Stimulated activated CD8-positive, alpha-beta memory T cell treated with anti-CD3 and anti-CD28 coated beads, Interleukin-15, amount 100 ng/mL, for 48 hours (primary cell): ENCODE measurements at places on chromosomes 1 and 21.

DNA sequence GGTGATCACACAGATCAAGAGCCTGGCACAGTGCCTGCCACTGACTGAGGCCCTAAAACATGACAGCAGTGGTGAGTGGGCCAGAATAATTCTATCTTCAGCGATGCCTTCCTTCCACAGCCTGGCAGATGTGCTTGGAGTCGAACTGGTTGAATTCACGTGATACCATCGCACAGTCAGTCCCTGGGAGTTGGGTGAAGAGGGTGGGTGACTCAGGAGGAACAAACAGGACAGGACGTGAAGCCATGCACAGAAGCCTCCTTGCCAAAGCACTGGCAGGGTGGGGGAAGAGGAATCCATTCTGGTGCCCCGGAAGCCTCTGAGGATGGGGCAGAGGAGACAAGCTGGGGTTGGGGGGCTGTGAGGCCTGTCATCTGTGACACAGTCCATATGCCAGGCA, 80.3 kb upstream of the WNT4 start:
- no peak for DNase-seq

DNA sequence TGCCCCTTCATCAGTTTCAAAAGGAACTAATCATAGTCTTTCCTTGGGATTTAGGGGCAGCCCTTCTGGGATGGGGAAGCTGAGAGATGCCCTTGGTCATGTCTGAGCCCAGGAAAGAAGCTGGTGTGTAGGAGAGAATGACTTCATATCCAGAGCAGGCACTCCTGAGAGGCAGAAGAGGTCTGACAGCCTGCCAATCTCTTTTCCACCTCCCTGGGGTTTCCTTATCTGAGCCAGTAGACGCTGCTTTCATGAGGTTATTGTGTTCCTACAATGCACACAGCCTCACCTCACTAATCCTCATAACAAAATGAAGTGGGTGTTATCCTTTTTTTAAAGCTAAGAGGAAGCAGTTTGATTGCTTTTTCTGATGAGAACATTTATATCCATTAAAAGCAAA, 14.1 kb downstream of the ROR1 start:
- DNase-seq = no peak

DNA sequence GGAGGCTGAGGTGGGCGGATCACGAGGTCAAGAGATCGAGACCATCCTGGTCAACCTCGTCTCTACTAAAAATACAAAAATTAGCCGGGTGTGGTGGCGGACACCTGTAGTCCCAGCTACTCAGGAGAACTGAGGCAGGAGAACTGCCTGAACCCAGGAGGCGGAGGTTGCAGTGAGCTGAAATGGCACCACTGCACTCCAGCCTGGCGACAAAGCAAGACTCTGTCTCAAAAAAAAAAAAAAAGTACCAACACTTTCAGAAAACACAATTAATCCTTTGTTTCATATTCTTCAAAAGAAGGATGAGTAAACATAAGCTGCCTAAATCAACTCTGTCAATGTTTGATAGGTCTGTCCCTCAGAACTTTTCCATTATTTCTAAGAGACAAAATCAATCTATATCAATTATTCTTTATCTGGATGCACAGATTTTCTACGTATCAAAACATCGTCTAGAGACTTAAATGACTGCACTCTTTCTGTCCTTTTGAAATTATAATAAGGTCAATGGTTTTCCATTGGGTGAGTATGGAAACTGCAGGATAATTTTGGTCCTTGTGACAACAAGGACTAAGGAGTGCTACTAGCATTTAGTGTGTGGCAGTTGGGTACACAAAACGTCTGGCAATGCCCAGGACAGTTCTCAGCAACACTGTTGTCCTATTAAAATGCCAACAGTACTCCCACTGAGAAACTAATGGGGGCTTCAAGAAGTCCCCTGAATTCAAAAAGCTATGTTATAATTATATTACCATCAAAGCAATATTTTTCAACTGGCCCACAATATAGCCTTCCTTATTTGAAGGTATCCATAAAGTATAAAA, 40.7 kb downstream of the LPGAT1 start:
- no peak for DNase-seq

GRCh38 chr1:11802616-11802972, 3.2 kb downstream of the MTHFR start:
- DNase-seq = no peak

GRCh38 chr1:224331326-224331725, 1.4 kb upstream of the NVL start:
- no peak for DNase-seq

DNA sequence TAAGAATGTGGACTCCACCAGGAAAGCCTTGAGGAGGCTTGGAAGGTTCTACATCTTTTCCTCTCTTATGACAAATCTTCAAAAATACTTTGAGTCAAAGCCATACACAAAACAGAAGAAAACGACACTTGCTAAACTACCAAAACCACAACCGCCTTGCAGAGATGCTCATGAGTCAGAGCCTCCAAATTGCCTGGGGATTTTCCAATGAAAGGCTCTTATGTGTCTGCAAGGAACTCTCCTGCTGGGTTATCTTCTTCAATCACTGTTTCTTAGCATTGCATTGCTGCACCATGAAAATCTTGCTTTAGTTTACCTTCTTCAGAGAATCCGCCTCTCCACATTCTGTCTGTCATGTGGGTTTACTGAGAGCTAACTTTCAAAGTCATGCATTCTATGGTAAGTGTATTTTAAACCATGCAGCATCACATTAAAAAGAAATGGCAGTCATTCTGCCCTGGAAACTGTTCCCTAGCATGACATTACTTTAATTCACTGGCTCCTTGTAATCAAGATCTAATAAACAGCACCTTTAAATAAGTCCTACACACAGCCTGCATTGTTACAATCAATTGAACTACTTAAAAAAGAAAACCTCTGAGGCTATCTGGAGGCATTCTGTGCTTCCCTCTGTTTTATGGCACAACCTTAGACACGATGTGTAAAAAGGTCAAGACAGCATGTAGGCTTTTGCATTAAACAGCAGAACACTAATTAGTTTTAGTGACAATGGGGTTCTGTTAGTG, 210.0 kb upstream of the FOXD3 start:
- no peak for DNase-seq

GRCh38 chr21:41604583-41605041, 96.7 kb upstream of the TMPRSS2 start:
- no peak for DNase-seq

DNA sequence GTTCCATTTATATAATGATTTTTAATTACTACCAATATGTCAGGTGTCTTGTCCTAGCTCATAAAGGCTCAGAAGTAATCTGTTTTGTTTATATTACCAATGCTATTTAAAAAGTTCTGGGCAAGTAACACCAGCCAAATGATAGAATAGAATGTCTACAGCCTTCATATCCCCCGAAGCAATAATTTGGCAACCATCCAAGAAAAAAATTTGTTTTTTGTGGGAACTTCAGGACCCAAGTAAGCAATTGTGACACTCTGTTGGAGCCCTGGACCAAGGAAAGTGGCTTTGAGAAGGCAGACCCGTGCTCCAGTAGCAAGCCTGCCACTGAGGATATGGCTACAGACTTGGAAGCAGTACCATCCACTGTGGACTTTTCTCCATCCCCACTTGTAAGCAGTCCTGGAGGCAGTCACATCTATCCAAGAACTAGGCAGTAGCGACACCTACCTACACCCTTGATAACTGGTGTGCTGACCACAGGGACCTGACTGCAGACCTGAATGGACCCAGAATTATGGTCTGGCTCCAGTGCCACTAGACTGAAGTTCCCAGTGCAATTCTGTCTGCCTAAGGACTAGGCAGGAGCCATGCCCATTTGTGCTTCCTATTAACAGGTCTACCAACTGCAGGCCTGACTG, 870.7 kb upstream of the ADGRL2 start:
- no peak for DNase-seq

DNA sequence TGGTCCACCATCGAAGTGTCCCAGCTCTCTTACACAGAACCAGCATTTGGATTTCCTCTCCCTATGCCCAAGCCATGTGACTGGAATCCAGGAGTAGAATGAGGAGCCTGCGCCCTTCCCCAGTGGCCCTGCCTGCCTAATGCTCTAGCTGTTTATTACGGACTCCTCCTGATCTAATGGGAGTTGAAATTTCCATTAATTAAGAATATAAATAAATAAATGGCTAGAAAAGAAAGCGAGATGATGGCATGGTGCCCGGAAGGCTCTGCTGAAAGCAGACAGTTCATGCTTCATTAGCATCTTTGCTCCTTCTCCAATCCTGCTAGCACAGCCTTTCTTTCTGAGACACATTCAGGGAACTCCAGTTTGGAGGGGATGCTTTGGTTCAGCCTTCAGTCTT, 216.2 kb downstream of the SEC16B start:
- no peak for DNase-seq

DNA sequence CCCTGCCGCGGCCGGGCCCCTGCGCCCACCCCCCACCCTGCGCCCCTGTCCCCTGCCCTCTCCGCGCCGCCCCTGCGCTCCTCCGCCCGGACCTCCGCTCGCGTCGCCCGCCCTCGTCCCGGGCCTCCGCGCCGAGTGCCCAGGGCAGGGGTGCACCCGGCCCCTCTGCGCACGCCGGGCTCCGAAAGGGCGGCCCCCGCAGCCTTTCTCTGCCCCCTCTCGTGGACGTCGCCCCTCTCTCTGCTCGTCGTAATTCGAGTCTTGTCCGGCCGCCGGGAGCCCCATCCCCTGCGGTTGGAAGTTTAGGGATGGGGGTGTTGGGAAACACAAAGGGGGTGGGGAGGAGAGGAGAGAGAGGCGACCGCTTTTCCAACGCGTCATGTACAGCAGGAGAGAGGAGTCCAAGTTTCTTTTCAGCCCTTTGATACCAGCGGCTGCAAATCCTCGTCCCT, 407 bp downstream of the GALNT2 start:
- no peak for DNase-seq

DNA sequence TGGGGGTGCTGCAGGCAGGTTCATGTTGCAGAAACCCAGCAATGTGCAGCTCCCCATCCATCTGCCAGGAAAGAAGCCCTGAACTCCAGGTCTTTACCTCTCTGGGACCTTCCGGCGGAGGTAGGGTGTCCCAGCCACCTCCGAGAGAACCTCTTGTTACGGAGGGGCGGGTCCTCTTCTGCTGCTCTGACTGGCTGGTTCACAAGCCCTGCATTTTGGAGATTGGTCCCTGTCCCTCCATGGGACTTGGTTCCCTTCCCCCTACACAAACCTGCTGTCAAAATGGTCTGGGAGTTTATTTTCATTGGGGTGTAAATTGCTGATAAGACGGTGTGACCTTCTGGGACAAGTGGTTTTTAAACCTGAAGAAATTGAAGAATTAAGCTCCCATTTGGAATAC, 8.0 kb upstream of the CELSR2 start:
- DNase-seq = no peak

- no peak for DNase-seq
These were observed 100.5 kb downstream of the SYF2 start for GRCh38 chr1:25131794-25132193.

DNA sequence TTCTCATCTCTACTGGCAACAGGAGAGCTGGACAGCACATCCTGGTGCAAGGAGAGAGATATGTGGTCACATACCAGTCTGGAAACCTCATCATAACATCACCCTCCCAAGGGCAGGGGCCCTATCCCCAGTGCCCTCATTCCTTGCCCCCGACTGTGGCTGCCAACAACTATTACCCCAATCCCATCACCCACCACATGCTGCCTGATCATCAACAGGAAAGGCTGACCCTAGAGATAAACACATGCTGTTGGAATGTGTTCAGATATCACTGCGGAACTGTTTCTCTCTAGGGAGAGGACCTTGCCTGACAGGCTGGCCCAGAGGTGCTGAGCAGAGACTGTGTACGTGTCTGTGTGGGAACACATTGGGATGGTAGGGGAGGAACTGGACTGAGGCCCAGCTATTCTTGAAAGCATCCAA, 4.5 kb upstream of the INKA2 start:
- DNase-seq = no peak
